ENCODE measurements at places on chromosomes 1 and 21.

- no peak for DNase-seq
Observed at GRCh38 chr1:168466714-168467131, 77.1 kb downstream of the XCL2 start.

DNA sequence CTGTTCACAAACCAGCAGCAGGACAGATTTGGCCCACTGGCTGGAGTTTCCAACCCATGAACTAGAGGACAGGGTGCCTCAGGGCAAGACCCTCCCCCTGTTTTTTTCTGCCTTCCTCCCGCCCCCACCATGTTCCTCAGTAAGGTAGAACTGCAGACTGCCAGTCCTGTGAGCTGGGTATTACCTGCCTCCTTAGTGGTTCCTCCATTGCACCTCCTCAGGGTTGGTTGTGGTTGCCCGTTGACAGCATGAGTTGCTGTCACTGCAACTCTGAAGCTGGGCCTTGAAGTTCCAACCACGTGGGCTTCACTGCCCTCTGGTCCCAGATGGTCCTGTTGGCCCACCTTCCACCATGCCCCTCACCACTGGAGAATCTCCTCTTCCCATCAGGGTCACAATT lies 28.8 kb downstream of the TENT5C start:
- no peak for DNase-seq

- no peak for DNase-seq
Observed at GRCh38 chr1:212597487-212597886, 11.1 kb upstream of the ATF3 start.

GRCh38 chr1:116759636-116760035 lies 5.4 kb downstream of the CD2 start:
- DNase-seq: no peak

DNA sequence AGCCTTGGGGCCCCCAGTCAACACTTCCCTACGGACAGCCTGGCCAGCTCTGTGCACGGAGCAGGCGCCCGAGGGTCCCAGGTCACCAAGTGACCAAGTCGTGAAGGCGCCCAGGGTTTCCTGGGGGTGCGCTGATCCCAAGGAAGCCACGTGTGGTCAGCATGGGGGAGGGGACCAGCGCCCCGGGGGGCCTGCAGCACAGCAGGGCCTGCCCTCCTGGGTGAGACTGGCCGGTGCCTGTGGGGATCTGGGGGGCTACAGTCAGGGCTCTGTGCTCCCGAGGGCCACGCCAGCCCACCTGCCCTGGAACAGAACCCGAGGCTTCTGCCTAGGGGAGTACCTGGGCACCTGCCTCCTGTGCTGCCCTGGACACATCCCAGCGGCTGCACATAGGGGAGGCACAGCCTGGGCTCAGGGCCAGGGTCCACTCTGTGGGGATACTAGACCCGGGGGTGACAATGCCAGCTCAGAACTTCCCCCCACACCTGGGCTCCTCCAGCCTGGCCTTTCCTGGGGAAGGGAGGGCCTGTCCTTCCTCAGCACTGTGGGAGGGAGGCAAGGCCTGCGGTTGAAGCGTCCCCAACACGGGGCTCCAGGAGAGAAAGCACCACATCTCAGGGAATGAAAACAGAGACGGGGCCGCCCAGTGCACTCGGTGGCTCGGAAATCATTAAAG lies 6.2 kb upstream of the POFUT2 start:
- no peak for DNase-seq

- DNase-seq: no peak
Observed at GRCh38 chr1:231638647-231639046, 12.1 kb downstream of the DISC1 start.

DNA sequence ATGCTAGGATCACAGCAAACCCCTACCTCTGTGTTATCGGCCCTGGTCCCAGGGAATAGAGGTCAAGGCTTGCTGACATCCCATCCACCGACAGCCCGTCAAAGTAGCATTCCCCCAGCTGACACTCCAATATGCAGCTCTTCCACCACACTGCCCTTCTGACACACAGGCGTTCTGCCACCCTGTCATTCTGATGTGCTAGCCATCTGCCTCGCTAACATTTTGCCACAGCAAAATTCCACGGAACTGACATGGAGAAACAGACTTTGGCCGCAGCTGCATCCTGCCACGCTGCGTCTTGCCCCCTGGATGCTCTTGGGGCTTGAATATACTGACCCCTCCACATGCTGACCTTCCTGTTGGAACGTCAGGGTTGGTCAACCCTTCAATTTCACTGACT lies 163.2 kb upstream of the CSF3R start:
- no peak for DNase-seq

- no peak for DNase-seq
Observed at GRCh38 chr1:111615870-111616715, 3.5 kb upstream of the RAP1A start.

DNA sequence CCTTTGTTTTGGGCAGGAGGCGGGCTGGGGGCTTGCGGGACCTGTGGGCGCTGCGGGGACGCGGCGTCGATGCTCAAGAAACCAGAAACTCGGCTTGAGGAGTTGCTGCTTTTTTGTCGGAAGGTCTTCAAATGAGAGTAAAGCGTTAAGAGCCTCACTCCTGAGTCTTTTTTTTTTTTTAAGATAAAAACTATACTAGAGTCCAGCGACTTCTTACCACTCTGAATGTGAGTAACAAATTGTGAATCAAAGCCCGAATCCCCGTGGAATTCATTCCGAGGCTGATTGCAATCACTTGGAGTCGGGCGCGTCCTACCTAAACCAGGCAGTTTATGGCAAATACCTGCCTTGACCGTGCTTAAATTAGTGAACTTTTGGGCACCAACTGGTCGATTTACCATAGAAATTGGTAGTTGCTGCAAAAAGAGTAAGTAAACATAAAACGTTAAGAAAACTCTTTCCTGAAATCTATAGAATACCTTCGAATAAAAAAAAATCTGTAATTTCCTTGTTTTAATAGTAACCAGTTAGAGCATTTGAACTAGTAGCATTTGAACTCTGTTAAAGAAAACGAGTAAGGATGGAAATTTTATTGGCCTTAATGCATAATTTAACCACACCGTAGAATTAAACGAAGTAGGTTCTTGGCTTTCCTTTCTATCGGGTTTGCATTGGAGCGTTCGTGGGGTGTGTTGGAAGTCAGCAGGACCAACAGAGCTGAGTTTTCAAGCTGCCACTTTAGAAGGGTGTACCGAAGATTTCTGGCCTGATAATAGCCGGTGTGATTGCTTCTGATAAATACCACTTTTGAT lies 769 bp downstream of the GPSM2 start:
- DNase-seq: no peak

- DNase-seq: no peak
Observed at GRCh38 chr1:41780916-41781315, 137.8 kb downstream of the HIVEP3 start.

DNA sequence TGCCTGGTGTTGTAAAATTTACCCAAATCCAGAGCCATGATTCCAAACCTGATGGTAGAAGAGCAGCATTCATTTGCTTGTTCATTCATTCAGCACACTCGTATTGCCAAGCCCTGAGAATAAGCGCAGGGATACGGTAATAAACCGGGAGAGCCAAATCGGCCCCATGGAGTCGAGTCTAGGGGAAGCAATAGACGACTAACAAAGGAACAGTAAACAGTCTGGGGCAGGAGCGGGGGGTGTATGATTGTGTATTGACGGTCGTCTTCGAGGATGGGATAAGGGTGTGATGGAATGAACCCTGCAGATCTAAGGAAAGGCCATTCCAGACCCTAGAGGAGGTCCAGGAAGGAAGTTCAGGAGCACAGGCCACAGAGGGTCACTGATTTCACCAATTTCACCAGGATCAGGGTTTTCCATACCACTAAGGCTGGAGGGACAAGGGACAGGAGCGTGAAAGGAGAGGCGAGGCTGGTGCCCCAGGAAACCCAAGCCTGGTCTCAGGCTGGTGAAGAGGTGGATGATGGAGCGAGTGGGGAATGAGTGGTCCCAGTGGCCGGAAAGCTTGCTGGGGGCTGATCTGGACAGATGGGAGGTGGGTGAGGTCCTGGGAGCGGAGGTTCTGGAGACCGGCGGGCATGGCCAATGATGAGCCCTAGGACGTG lies 61.1 kb upstream of the PDE9A start:
- no peak for DNase-seq

DNA sequence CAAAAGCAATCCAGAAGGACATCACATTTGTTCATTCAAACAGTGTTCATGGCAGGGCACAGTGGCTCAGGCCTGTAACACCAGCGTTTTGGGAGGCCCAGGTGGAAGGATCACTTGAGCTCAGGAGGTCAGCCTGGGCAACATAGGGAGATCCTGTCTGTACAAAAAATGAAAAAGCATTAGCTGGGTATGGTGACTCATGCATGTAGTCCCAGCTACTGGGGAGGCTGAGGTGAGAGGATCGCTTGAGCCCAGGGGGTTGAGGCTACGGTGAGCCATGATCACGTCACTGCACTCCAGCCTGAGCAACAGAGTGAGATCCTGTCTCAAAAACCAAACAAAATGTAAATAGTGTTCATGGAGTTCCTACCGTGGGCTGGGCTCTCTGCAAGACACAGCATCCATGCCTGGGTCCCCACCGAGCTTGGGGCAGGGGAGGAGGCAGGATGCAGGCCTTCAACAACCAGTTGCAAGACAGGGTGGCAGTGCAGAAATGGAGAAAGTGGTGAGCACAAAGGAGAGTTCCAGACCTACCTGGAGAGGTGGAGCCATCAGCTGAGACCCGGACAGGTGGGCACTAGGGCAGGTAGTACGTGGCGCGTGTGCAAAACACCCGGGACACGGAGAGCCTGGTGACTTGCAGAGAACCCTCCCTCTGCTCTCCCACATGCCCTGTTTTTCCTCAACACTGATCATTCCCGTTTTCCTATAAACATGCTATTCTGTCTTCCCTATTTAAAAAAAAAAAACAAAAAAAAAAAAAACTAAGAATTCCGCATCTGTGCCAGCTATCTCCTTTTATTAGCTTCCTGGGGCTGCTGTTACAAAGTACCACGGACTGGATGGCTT lies 138.9 kb downstream of the TOMM20 start:
- no peak for DNase-seq

- no peak for DNase-seq
Observed at GRCh38 chr1:195773931-195774330, 834.3 kb downstream of the KCNT2 start.

DNA sequence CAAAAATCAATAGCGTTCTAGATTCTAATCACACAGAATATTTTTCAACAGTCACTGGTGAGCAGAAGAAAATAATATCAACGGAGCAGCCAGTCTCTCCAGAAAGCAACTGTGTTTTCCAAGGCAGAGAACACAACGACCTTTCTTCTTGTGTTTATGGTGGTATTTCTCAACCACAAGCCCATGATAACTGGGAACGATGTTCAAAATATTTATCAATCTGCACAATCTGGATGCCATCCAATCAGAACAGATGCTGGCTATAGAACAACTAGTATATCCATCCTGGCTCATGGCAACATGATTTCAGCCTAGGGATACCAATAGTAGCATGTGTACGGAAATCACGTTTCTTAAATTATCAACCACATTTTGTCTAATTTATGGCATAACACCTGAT lies 162.7 kb upstream of the RUNX1 start:
- no peak for DNase-seq

DNA sequence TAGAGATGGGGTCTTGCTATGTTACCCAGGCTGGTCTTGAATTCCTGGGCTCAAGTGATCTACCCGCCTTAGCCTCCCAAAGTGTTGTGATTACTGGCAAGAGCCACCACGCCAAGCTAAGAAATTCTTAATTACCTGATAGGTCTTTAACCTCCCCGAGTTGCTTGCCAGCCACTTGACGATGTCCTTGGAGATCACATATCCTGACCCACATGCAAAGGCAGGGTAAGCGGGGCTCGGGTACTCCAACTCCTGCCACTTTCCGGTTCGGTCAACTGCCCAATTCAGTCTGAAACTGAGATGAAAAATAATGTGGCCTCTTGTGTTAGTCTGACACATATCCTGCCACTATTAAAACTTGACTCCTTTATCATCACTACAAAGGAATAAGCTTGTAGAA lies 50.2 kb downstream of the B3GALNT2 start:
- no peak for DNase-seq

DNA sequence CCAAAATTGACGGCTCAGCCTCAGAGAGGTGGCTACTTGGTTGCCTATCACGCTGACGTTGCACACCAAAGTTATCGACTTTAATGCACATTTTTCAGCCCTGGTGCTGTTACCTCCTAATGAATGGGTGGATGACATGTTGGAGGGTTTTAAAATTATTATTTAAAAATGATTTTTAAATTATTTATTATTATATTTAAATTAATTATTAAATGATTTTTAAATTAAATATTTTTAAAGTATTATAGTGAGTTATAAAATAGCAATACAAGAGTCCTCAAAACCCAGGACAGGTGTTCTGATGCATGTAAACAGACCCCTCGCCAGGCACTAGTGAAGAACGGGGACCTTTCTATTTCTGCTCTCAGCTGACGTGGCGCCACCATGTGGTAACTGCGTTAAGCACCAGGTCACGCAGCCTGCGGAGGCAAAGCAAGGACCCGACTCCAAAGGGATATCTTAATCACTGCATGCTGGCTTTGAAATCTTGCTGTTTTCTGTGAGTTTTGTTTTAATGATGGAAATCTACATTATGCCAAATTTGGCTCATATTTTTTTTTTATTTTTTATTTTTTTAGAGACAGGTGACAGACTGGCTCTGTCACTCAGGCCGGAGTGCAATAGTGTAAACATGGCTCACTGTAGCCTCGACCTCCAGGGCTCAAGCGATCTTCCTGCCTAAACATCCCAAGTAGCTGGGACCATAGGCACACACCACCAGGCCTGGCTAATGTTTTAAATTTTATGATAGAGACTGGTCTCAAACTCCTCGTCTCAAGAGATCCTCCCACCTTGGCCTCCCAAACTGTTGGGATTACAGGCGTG lies 22.6 kb downstream of the CASP9 start:
- no peak for DNase-seq

DNA sequence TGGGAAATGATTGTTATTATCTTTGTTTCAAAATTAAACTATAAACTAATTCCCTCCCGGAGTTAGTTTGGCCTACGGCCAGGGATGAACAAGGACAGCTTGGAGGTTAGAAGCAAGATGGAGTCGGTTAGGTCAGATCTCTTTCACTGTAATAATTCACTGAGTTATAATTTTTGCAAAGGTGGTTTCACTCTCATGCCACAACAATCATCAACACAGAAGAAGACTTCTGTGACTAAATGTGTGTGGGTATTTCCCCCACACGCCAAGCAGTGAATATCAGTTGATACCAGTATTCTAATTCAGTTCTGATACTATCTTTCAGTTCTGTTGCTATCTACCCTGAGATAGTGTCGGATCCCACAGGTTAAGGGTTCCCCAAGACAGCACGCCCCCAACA lies 215.1 kb downstream of the S1PR1 start:
- DNase-seq: no peak

DNA sequence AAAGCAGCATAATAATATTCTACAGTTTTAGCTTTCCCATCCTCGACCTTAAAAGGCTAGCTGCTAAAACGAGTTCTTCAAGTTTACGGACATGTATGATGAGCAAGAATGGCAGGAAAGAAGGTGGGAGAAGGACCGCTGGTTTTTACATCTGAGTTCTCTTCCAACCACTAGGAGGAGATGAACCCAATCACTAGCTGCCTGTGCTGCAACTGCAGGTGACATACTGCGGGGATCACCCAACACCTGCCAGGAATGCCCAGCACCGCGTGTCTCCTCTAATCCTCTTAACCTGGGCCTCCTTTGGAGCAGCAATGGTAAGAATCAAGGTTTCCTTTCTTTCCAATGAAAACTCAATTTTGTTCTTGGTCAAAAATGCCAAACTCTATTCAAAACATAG lies 23.5 kb downstream of the TOR3A start:
- DNase-seq: no peak

- DNase-seq: no peak
Observed at GRCh38 chr1:44924835-44925464, 61.4 kb downstream of the EIF2B3 start.

- DNase-seq: no peak
Observed at GRCh38 chr21:32768530-32768929, 3.0 kb downstream of the PAXBP1 start.

Measured in frontal cortex (tissue), 4 donors.